ENCODE measurements at places on chromosomes 2 and 18. TPM values are rescaled to one million over a fixed set of nuclear protein-coding genes. Genes with fewer than 3 reads are reported as not detected.

GRCh38 chr18:70311726-70312125, 22.9 kb downstream of the SOCS6 start:
- DNase-seq, result no peak

DNA sequence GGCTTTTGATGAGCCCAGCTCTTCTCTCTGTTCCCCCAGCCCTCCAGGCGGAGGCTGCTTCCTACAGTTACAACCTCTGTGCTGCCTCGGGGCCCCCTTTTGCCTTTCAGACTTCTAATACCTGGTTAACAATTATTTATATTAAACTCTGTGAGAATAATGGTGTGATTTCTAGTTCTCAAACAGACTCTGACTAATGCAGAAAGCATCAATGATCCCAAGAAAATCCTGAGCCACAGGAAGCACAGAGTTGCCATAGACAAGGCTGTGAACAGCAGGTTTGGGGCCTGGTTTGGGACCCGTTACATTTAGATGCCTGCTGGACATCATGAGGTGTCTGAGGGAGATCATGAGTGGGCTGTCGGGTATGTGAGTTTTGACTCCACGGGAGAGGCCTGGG, 37.4 kb upstream of the MYO3B start:
- no peak for DNase-seq

DNA sequence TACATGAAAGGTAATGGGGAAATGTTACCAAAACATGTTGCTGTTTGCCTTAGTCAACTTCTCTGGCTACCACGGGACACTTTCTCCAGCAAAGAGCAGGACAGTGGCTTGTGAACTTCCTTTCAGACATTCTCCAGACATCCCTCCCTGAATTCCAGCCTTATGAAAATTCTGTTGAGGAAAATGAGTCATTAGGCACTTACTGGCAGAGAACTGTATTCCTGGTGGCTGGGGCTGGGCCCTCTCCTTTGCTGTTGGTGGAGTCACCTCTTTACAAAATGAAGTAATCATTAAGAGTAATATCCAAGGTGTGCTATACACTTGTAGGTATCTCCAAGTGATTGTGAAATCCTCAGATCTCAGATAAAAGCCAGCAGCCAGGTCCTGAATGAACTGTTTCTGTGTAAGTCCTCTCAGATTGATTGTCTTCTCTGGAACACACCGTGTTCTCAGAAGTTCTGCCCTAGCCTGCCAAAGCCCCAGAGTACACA, 1.3 kb upstream of the FAP start:
- peak; percentile 98 for DNase-seq

DNA sequence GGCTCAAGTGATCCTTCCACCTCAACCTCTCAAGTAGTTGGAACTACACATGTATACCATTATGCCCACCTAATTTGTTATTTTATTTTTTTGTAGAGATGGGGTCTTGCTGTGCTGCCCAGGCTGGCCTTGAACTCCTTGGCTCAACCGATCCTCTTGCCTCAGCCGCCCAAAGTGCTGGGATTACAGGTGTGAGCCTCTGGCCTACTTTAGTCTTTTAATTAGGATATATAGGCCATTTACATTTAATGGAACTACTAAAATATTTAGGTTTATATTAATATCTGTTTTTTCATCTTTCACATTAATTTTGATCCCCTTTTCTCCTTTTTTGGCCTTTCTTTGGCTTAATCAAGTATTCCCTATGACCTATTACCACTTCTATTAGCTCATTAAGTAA, 95.7 kb upstream of the OSR1 start:
- no peak for DNase-seq

DNA sequence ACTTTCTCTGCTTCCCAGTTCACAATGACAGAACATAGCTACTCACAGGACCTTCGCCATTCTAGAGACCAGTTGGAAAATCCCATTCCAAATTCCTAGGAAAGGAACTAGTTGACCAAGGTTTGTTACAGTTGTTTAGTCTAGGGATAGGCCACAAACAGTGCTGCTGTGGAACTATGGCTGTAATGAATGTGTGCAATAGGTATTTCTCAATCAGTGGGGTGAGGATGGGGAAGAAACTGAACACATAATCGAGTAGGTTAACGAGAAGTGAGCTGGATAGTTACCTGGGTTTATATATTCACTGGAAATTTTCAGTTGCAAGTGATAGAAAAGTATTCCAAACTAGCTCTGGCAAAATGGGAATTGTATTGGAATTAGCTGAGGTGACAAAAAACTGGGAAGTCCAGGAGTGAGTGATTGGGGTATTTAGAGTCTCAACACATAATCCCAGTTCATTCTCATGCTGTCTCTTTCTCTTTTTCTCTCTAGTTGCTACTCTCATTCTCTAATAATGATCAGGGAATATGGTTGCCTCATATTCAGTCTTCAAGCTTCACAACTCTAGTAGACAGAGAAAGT, 18.2 kb upstream of the HMSD start:
- DNase-seq, result no peak

TUBA4B gene
- not detected for total RNA-seq

HJURP gene
- 5.9 TPM for total RNA-seq

SLC8A1 gene
- total RNA-seq, result 33.5 TPM

Data from astrocyte (in vitro differentiated cells and primary cell).